ENCODE measurements at places on chromosomes 7 and 10.

DNA sequence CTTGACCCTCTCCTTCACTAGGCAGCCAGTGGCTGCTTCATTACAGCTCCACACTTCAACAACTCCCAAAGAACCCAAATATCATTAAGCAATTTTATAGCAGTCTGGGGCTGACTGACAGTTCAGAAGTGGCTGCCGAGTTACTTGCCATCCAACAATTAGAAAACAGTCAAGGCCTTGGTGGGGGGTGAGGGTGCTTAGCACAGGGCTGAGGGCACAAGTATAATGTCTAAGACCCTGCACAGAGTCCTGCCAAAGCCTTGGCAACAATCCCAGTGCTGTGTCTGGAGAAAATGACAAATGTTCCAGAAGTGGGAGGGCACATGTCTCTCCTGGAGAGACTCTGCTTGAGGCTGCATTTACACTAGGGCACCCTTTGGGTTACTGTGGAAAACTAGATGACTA lies 71.1 kb downstream of the CXCL12 start:
- peak; percentile 7 for DNase-seq

- peak; percentile 17 for DNase-seq
Observed at GRCh38 chr7:44379366-44380188, 54.2 kb upstream of the CAMK2B start.

- peak; percentile 84 for DNase-seq
Observed at GRCh38 chr10:28839600-28840007, 162.3 kb downstream of the BAMBI start.

GRCh38 chr10:9103301-9103700 lies 1048.8 kb downstream of the GATA3 start:
- no peak for DNase-seq

DNA sequence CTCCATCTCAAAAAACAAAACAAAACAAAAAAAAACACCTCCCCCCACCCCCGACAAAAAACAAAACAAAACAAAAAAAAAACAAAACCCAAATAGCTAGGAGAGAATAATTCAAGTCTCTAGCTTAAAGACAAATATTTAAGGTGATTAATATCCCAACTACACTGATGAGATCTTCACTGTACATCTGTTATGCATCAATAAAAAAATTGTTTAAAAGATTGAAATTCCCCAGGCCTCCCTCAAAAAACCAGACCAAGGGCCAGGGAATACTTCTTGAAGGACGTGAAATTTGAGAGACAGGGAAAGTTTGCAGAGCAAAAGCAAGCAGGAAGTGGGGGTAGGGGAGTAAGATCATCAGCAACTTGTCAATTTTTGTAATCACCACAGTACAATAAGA lies 232.6 kb downstream of the REEP3 start:
- no peak for DNase-seq

GRCh38 chr10:124911124-124912067 lies 30.5 kb upstream of the ZRANB1 start:
- DNase-seq = no peak

- DNase-seq = no peak
Observed at GRCh38 chr10:7560519-7560918, 106.2 kb downstream of the ITIH5 start.

DNA sequence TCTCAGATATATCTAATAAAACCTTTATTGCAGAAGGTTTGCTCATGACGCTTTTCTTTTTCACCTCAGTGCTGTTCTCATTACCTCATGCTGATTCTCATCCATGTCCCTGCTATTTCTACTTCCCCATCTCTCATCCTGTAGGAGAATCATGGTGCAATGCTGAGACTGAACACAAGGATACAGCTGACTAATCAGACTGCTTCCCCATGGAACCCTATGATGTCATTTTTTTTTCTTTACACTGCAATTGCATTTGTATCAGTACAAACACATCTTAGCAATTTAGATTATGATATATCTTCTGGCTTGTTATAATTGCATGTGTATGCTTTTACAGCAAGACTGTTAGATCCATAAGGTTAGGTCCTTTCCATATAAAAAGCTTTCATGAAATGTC lies 93.7 kb downstream of the SEMA3A start:
- peak; percentile 29 for DNase-seq

DNA sequence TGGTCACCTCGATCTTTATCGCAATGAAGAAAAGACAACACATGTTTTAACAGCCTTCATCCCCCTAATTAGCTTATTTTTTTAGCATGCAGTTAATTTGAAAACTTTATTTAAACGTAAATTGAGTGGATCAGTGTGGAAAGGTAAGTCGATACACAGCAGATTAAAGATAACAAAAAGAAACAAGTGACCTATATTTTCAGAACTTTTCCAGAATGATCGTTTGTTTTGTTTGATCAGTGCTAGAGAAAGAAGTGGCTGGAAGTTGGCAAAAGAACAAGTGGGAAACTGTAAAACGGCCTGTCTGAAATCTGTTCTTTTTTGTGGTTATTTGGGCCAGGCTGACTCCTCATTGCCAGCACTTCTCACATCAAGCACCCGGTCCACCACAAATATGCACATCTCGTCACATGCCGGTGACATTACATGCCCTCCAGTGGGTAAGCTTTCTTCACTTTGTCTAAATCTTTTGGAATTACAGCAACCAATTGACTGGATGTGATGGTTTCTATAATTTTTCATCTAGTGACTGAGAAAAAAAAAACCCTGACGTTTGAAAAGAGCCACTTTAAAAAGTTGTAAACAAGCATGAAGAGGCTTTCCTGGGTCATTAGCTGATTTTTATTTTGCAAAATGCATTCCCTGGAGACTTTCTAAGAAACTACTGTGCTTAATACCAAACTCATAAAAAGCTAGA lies 33.2 kb downstream of the C7orf33 start:
- peak; percentile 88 for DNase-seq

GRCh38 chr7:17498230-17498629 lies 199.8 kb downstream of the AHR start:
- no peak for DNase-seq

GRCh38 chr10:101779544-101780186 lies 3.6 kb downstream of the NPM3 start:
- no peak for DNase-seq

- peak; percentile 89 for DNase-seq
Observed at GRCh38 chr7:35037526-35038341, 449 bp upstream of the DPY19L1 start.

DNA sequence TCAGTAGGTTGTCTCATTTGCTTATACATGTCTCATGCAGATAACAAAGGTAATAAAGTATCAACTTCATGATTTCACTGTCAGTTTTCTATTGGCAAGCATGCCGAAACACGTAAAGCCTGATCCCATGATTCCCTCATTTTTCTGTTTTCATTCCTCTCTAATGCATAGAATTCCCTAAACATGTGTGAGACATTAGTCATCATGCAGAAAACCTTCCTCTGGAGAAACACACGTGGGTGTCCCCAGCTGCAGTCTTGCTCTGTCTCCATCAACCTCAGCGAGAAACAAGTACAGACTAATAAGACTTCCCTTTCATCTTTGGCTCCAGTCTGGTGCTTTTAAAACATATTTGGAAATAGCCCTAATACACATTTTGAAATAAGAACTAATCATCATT lies 432.7 kb upstream of the VSTM2A start:
- no peak for DNase-seq

DNA sequence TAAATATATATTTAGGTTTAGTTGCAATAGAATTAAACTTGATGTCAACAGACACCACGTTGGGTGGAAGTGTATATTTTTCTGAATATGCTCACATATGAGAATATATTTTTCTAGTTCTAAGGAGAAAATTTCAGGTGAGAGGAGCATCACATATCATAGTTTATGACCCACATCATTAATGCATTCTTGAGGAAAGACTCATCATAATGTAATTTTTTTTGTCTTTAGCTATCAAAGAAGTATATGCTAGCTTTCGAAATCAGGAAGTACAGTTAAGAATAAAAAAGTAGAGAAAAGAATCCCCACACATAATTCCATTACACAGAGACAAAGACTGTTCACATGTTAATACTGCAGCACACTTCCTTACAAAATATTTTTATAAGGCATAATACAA lies 30.4 kb downstream of the A1CF start:
- DNase-seq = no peak

GRCh38 chr7:770336-770735 lies 43.3 kb upstream of the PRKAR1B start:
- no peak for DNase-seq

- DNase-seq = no peak
Observed at GRCh38 chr10:60044242-60044641, 137.9 kb upstream of the CCDC6 start.

DNA sequence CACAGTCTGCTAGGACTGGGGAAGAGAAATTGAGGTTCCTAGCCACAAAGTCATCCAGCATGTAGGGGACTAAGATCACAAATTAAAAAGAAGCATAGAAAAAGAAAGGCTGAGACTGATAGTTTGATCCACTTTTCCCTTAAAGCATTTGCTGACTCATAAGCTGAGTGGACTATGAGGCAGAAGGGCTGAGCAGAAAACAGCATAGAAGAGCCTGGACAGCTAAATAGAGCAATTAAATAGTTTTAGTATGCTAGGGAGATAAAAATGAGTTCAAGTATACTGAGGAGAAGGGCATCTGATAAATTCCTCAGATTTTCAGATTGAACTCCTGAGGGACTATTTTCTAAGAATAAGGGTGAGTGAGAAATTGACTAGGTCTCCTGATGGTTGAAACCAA lies 155.9 kb upstream of the EGR2 start:
- no peak for DNase-seq

GRCh38 chr10:24694086-24694485 lies 29.6 kb downstream of the ARHGAP21 start:
- DNase-seq = no peak

GRCh38 chr7:155377071-155377837 lies 79.6 kb downstream of the INSIG1 start:
- no peak for DNase-seq

DNA sequence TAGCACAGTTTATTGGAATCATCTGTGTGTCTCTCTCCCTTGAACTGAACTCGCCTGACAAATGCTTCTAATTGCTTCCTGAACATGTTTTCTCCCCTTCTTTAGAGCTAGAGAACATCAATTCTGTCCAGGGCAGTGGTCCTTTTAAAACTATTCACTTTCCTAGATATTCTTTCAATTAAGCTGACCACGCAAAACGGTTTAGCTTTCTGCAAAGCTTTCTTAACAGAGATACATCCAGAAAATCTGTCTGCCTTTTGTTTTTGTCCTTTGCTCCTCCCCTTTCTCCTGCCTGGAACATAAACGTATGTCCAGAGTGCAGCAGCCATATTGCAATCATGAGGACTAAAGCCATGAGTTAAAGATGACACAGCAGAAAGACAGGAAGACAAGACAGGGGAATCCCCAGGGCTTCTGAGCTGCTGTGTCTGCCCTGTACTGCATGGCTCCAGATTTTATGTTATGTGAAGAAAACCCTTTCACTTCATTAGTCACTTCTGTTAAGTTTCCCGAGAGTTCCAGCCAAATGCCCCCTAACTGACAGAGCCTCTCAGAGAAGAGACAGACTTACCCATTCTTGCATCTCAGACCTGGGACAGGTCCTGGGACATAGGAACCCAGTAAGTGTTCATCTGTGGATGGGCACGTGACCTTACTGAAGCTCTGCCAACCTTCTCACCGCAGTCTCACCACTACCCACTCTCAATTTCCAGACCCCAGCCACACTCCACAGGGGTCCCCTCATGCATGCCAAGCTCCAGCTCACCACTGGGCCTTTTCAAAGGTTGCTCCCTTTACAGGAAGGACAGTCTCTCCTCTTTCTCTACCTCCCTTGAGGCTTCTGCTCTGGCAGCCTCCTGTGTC lies 35.0 kb upstream of the CPXM2 start:
- peak; percentile 61 for DNase-seq

DNA sequence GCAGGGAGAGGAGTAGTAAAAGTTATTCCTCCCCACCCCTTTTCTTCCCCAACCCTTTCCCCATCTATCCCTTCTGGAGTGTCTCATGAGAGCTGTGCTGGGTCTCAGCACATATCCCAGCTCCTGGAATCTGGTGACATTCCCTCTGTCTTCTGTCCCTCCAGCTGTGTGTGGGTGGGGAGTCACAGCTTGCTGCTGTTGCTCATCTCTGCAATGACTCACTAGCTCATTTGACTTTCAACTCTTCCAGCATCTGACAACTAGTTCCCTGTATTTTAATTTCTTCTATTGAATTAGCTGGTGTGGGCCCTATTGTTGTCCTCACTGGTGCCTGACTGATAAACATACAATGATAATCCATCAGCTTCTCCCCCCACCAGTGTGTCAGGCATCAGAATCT lies 198.9 kb upstream of the AUTS2 start:
- DNase-seq = peak; percentile 32

- DNase-seq = no peak
Observed at GRCh38 chr7:89002981-89003956, 207.7 kb upstream of the TEX47 start.

- DNase-seq = no peak
Observed at GRCh38 chr10:130389906-130390305, 253.7 kb downstream of the GLRX3 start.

GRCh38 chr7:97694355-97694754 lies 37.5 kb upstream of the TAC1 start:
- DNase-seq = no peak

DNA sequence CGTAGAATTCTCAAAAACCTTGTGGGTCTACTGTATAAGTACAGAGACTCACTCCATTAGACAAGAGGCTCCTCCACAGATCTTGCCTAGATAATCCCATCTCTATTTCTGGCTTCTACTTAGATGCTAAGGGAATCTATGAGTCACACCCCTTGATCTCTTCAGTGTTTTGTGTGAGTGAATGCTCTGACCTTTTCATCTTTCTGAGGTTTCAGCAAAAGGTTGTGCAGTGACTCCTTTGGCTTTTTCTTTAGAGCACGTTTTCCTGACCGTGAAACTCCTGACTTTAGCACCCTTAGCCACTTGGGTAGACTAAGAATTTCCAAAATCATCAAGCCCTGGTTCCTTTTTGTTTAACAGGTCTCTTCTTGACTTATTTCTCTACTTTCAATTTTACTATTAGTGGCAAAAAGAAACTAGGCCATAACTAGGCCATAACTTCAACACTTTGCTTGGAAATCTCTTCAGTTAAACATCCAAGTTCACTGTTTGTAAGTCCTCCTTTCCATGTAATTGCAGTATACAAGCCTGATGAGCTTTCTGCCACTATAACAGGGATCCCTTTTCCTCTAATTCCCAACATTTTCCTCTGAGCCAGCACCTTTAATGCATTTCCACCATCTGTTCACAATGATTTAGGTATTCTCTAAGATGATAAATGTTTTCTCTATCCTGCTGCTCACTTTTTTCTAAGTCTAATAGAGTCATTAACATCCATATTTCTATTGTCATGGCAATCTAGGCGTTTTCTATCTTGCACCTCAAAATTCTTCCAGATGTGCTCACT lies 19.4 kb downstream of the COPG2 start:
- DNase-seq = peak; percentile 48

- DNase-seq = no peak
Observed at GRCh38 chr7:14579971-14580370, 322.6 kb downstream of the DGKB start.

GRCh38 chr7:130874071-130874915 lies 140.3 kb upstream of the KLF14 start:
- DNase-seq = no peak

DNA sequence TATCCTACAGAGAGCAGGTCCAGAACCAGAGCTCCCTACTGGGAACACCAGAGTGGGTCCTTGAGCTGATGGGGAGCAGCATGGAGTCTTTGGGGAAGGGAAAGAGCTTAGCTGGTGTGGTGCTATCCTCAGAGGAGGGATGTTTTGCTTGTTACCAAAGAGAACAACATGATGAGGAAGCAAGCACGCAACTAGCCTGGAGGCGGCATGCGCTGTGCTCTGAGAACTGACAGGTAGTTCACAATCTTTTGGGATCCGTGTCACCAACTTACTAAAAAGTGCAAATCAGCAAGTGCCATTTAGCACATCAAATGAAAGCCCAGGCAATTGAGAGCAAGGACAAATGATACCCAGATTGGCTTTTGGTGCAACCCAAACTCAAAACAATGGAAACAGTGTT lies 257.9 kb downstream of the DPP6 start:
- no peak for DNase-seq

- DNase-seq = no peak
Observed at GRCh38 chr10:70974351-70974901, 86.1 kb upstream of the PCBD1 start.

Measured in RCC 7860 (cell line).